ENCODE measurements at places on chromosomes 5 and 9. TPM values are rescaled to one million over a fixed set of nuclear protein-coding genes. Genes with fewer than 3 reads are reported as not detected.

PCDH1 gene
- total RNA-seq: 47.6 TPM

DMAC1 gene
- total RNA-seq: 16.5 TPM

DNA sequence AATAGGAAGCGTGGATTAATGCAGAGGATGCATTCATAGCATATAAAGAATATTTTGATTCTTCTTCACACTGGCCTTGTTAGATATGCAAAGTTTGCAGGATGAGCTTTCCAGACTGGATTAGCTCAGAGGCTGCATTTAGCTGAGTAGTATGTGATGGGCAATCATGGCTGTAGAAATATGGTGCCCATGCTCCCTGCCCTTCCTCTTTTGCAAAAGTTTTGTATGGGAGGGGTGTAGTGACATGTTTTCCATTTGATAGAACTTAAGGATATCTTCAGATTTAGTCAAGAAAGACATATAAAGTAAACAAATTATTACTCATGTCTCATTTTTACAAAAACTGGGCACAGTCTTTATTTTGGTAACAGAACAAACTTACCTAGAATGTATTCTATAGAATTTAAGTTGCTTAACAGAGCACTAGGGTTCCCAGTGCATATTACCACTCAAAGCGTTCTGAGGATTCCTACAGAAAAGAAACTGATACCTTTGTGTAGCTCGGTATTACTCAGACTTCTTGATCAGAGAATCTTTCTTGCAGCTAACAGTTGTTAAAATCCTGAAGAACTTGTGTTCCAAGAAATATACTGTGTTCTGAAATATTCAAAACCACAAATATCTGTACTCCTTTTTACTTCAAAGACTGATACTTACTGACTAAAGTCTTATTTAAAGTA is 9.8 kb downstream of the GTF3C4 start:
- no peak for DNase-seq

DNA sequence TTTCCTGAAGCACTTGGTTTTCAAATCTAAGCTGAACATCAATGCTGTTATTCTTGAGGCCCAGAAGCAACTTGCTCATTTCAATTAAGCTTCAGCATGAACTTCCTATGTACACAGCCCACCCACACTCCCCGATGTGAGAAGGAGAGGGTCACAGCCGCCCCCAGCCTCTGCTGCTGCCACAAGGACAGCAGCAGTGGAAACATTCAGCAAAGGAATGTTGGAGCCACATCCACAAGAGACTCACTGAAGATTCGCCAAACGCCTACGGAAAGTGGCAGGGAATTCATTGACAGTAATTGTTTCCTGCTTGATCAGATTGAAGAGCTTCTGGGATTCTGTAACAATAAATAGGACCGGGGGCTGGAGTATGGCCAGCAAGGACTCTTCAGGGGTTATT is 2.9 kb downstream of the TGFBI start:
- no peak for DNase-seq

GRCh38 chr5:153959134-153959957 is 79.4 kb downstream of the FAM114A2 start:
- DNase-seq: no peak
